ENCODE measurements at places on chromosomes 16 and 17.
A peak's percentile ranks its signal among the peaks of the same experiment; 100 is the strongest.

- peak; percentile 52 for DNase-seq
Measured at GRCh38 chr16:19382887-19383816, 34.5 kb upstream of the TMC5 start.

GRCh38 chr16:88781140-88782077, 3.6 kb downstream of the PIEZO1 start:
- no peak for DNase-seq

DNA sequence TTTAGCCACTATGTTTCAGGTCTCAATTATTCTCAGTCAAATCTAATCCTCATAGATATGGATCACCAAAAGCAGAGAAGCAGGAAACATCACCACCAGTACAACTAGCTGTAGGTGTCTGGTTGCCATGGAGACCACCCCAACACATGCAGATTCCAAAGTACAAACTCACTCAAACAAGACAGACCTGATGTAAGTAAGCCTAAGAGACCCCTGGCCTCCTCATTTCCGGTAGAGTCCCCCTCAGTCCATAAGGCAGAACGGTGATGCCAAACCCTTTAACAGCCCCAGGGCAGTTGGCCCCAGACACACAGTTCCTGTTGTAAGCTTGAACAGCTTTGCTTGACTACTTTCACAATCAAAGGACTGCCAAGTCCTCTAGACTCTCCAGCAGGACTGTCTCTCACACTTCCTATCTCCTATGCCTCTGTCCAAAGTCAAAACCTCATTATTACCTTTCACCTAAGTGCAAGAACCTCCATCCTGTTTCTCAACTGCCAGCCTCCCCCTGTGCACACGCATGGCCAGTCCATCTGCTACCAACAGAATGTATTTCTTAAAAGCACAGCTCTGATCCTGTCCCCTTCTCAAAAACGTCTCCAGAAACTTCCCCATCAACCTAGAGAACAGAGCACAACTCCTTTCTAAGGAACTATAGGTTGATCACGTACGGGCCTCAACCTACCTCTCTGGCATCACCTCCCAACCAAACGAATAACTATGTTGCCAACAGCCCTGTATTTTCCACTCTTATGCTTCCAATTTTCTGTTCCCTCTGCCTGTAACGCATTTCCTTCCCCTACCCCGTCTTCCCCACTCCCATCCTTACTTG, 23.9 kb downstream of the SLC39A11 start:
- DNase-seq, result no peak

DNA sequence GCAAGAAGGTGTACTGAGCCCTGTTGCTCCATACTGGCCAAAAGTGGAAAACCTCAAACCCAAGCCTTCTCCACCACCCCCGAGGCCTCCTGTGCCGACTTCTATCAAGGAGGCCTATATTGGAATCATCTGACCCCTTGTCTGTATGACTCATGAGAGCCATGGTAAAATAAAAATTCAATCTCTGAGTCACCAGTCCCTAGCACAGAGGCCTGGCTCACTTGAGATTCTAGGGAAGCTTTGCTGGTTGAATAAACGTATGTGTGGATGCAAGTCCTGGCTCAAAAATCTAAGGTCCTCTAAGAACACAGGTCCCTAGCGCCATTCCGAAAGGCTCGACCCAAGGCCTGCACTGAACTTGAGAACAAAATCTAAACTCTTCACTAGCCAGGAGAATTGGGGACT, 15.0 kb downstream of the NSMCE1 start:
- DNase-seq, result no peak

- DNase-seq, result no peak
Measured at GRCh38 chr17:73616120-73616872, 27.9 kb downstream of the SDK2 start.

- no peak for DNase-seq
Measured at GRCh38 chr17:18005496-18005895, 32.8 kb downstream of the DRC3 start.

GRCh38 chr16:305916-306626, 23.1 kb downstream of the PDIA2 start:
- no peak for DNase-seq

DNA sequence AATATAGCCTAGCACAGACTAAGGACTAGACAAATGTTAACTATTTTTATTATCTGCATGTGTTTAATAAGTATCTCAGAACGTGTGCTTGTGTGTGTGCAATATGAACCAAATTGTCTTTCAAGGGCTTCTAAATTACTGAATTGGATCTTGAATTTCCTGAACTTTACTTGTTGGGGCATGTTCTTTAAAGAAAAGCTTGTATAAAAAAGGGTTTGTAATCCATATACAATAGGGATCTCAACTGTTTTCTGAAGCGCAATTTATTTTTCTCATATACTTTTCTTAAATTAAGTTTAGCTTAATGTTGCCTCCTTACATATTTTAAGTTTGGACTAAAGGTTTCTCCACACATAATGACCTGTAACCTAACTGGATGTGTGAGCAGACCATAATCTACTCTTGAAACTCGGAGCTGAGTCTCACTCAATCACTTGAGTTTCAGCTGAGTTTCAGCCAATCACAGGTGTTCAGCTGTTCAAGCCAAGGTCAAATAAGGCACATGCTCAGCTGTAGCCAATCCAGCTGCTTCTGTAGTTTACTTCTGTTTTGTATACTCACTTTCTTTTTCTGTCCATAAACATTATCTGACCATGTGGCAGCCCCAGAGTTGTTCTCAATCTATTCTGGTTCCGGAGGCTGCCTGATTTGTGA, 72.3 kb downstream of the CDK5R1 start:
- no peak for DNase-seq

GRCh38 chr17:13460261-13461000, 141.3 kb downstream of the HS3ST3A1 start:
- DNase-seq, result no peak

DNA sequence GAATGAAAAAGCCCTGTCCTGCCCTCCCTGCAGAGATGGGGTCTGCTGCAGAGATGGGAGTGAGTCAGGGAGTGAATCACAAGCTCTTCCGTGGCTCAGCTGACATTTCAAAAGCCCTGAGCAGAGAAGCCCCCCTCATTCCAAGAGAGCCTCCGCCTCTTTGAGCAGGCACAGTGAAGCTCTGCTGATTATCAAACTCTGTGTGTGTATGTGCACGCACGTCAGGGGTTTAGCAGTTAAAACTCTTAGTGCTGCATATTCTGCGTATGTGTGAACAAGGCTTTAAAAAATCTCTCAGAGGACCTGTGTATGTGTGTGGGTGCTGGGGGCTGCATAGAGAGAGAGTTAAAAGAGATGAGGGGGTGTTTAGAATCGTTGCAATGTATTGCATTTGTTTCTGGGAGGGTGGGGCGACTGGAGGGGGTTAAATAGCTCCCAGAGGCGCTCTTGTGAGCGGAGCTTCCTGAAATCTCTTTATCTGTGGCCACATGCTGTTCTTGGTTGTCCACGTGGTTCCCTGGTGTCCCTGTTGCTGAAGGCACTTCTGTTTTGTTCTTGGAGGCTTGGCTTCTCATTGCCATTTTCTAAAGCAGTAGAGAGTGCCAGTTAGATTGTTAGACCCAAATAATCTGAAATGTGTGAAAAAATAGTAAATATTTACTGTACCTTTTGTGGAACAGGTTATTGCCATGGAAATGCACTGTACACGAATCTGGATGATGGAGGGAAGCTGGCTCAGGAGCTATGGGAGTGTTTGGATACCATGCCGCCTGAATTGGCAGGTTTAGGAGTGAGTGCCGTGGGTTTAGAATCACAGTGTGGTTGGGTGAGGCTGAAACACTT, 116.6 kb downstream of the PRKCB start:
- no peak for DNase-seq

GRCh38 chr17:81097134-81097942, 62.4 kb downstream of the BAIAP2 start:
- DNase-seq, result no peak

- DNase-seq, result no peak
Measured at GRCh38 chr17:18949566-18949965, 2.4 kb upstream of the SLC5A10 start.

DNA sequence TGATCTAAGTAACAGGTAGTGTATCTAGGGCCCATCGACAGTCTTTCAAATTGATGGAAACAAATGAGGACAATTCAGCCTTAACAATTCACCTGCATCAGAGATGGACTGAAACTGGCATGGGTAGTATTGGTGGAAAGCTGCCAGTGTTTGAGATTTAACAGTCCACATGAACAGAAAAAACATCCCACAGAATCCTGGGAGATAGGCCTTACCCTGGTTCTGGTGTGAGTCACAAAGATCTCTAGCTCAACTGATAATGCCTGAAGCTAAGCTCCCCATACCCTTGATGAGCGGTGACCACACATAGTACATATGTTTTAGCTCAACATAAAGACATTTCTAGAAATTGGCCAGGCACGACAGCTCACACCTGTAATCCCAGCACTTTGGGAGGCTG, 21.9 kb downstream of the CRK start:
- DNase-seq, result no peak

- no peak for DNase-seq
Measured at GRCh38 chr16:75575958-75576357, 9.8 kb downstream of the GABARAPL2 start.

DNA sequence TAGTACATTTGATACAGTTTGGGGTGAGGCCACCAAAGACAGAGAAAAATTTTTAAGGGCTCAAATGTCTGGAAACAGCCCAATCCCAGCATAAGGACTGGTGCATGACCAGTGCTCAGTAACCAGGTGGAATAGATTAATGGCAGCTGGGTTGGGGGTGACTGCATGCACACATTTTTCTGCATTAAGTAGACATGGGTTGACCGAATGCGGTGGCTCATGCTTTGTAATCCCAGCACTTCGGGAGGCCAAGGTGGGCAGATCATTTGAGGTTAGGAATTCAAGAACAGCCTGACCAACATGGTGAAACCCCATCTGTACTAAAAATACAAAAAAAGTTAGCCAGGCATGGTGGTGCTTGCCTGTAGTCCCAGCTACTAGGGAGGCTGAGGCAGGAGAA, 121.1 kb upstream of the HSBP1 start:
- no peak for DNase-seq

DNA sequence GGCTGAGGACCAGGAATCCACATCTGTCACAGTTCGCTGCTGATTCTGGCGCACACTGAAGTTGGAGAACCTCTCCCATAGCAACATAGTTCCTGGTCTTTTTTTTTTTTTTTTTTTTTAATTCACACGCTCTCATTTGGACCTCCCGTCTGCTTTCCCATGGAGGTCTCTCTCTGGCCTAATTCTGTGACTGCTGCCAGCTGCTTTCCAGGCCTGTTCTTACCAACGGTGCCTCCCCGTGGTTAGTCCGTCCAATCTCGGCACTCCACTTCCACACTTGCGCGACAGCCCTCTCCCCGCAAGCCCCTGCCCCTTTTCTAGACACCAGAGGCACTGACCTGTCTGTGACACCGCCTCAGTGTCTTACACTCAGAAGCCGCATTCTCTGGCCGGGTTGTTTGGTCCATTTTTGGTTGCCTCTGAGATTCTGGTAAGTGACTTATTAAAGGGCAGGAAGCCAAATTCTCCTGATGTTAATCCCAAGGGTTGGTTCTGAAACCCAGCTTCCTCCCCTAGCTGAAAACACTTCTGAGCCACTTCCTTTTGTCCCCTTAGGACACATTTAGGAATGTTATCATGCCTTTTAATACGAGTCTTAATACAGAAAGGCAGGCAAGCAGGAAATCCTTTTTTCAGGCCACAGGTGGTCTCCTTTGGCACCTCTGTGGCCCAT, 1.1 kb upstream of the AKTIP start:
- no peak for DNase-seq

DNA sequence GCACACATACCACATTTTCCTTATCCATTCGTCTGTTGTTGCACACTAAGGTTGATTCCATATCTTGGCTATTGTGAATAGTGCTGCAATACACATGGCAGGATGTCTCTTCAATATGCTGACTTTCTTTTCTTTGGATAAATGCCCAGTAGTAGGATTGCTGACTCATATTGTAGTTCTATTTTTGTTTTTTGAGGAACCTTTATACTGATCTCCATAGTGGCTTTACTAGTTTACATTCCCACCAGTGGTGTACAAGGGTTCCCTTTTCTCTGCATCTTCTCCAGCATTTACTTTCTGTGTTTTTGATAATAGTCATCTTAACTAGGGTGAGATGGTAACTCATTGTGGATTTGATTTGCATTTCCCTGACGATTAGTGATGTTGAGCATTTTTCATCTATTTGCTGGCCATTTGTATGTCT, 118.1 kb downstream of the STXBP4 start:
- no peak for DNase-seq

DNA sequence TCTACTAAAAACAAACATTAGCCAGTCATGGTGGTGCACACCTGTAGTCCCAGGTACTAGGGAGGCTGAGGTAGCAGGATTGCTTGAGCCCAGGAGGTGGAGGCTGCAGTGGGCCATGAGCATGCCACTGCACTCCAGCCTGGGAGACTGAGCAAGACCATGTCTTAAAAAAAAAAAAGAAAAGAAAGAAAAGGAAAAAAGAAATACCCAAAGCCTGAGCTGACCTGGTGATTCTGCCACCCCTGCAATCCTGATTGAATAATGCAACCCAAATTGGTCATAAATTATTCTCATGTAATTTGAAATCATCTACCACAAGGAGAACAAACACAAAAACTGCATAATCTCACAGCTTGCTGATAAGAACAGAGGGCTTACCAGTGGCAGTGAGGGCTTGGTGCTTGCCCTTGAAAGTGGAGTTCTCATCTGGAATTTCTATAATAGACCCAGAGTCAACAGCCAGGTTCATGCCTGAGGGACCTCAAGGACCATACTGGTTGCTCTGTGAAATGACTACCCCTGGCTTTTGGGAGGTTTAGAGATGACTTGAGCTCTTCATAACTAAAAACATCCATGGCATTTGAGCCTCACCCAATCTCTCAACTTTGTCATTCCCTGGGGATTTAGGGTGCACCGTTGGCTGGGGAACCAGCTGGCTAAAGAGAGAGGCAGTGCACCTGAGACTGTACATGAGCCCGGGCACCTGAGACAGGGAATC, 35.4 kb upstream of the TMC5 start:
- DNase-seq, result no peak

GRCh38 chr17:61408151-61409041, 8.8 kb downstream of the TBX2 start:
- DNase-seq, result no peak

Data from COR-L47 (cell line).